ENCODE measurements at places on chromosomes 1 and 21.

DNA sequence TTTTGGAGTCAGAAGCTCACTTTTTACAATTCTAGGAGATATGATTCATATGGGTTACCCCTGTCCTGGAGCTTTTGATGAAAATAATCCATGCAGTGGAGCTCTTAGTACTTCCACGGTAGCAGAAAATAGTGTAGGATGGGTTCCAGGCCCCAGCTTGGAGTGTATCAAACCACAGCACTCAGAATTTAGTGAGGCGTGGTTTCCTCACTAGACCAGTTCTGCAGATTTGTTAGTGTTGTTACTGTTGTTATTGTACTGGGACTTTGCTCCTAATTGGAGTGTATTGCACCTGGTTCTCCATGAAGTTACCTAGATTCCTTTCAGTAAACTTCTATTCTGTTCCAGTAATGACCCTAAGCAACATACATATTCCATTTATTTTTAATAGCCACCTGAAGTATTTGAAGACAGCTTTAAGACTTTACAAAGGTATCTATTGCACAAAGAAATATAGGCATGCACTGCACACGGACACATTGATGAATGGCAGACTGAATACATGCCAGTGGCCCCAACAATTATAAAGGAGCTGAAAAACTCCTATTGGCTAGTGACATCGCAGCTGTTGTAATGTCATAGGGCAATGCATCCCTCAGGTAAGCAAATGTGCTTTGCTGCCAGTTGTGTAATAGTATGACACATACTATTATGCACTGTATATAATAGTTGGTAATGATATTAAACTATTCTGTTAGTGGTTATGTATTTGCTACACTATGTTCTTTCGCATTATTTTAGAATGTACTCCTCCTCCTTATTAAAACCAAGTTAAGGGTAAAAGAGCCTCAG is 1058.0 kb downstream of the KCNT2 start:
- no peak for DNase-seq

- no peak for DNase-seq
Measured at GRCh38 chr1:170376801-170377385, 155.1 kb upstream of the GORAB start.

DNA sequence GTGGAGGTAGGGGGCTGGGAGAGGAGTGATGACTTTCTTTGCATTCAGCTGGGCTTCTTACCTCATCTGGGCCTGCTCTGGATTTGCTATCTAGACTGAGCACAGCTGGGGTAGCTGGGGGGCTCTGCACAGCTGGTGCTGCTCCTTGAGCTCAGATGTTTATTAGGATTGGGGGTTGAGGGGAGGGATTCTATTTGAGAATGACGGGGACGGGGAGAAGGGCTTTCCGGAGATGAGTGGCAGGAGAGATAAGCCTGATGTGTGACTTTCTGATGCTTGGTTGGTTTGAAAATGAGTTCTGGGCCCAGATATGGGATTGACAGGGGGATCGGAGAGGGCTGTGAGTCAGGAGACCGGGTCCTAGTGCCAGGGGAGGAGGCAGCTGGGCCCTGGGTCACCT is 146.1 kb upstream of the CSF3R start:
- no peak for DNase-seq

DNA sequence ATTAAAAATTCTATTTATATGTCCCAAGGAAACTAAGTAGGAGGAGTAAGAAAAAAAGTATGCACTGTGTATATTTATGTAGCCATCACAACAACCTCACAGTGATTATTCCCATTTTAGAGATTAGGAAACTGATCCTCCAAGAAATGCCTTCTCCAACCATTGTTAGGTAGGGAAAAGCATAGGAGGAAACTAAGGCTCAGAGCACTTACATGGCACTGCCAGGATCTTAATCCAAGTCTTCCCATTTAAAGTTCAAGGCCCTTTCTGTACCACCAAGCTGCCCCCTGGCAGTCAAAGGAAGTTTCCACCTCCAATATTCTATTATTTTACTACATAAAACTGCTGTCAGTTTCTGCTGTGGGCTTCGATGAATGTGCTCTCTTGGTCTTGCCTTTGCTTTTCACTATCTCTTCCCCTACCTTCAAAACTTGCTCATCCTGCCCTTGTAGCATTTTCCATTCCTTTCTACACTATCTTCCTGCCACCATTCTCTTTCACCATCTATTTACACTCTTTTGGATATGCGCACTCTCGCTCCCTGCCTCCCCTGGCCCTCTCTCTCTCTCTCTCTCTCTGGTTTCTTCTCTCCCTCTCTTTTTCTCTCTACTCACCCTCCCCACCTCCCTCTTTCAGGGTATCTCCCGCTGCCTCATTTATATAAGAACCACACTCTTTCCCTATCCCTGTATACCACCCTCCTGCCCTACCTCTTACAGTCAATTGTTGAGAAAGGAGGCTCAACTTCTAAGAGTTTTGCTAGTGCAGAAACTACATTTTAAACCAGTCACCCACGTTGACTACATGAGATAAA is 34.0 kb downstream of the PUM1 start:
- no peak for DNase-seq

- no peak for DNase-seq
Measured at GRCh38 chr1:57712846-57713245, 289.0 kb upstream of the DAB1 start.

- DNase-seq, result no peak
Measured at GRCh38 chr1:88079036-88079435, 605.0 kb upstream of the PKN2 start.

DNA sequence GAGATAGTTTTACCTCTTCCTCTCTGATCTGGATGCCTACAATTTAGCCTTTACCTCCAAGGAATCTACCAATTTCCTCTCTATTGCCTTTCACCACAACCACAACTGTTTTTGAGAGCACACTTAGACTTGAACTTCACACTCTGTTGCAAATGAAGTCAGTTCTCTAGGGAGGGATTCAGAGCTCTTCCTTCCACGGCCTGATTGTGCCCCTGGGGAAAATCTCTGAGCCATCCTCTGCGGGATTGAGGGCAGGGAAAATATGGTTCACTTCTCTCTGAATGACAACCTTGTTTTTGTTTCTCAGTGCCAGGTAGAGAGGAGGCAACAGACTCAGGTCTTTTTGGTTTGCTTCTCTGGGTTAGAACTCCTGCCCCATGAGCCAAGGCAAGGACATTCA is 35.4 kb upstream of the BCL10 start:
- no peak for DNase-seq

- no peak for DNase-seq
Measured at GRCh38 chr1:238962941-238963340, 423.4 kb upstream of the CHRM3 start.

GRCh38 chr1:228073061-228073856 is 9.2 kb upstream of the ARF1 start:
- no peak for DNase-seq

DNA sequence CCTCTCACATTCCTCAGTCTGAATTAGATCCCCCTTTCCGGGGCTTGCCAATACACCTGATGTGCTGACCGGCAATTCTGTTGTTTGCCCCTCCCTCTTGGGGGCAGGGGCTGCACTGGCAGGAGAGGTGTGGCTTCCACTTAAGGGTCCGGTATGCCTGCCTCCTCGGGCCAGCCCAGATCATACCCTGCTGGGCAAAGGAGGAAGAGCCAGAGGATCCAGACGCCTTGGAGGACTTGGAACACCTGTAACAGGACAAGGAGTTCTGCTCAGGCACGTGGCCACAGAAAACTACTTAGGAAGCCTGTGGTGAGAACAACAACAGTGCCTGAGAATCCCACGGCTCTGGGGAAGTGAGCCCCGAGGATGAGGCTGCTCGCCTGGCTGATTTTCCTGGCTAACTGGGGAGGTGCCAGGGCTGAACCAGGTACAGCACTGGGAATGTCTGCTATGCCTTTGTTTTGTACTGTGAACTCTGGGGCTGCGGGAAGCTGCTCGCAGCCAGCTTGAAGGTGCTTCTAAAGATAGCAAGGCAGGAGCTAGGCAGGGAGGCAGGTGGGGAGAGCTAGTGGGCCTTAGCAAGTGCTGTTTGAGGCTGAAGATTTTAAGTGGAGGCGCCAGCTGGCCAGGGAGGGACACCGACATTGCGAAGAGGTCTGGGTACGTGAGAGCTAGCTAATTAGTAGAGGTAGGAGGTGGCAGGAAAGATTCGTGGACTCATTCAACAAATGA is at the start of gene SMPDL3B:
Gene SMPDL3B, plus strand, starts transcription at position 183 of the 732 bp plus-strand sequence. Its CDS starts 184 bp downstream, at position 367.
- no peak for DNase-seq

Data from NCI-H1048 (cell line).